Nephron progenitor cell (in vitro differentiated cells): ENCODE measurements at places on chromosomes 7 and 10.

GRCh38 chr7:42159130-42159529 lies 77.9 kb downstream of the GLI3 start:
- DNase-seq, result no peak

GRCh38 chr7:130356876-130357611 lies 12.4 kb downstream of the CPA5 start:
- no peak for DNase-seq

GRCh38 chr10:98478430-98479222 lies 31.9 kb upstream of the HPS1 start:
- no peak for DNase-seq

GRCh38 chr10:18497806-18498369 lies 153.5 kb downstream of the NSUN6 start:
- no peak for DNase-seq

GRCh38 chr10:94103192-94103591 lies 109.5 kb downstream of the PLCE1 start:
- DNase-seq, result no peak

- DNase-seq, result peak; percentile 90
Measured at GRCh38 chr10:97914837-97915211, 65.2 kb downstream of the GOLGA7B start.

DNA sequence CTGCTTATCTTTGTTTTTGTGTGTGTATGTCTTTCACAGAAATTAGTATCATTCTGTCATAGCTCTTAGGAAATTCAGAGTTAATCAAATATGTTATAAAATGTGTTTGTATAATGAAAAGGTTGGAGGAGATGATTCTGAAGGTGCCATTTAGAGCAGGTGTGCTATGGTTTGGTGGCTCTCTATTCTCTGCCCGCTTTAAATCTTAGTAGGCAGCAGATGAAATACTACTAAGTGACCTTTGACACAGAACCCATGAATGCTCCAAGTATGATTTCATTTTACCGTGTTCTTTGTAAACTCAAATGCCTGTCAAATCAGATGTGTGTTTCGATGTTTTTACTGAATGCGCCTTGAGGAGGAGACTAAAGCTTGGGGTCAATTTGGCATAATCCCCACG lies 24.5 kb downstream of the ZEB1 start:
- DNase-seq, result no peak

GRCh38 chr10:12702215-12702770 lies 299.2 kb downstream of the CCDC3 start:
- DNase-seq, result no peak

GRCh38 chr7:84161398-84161797 lies 33.2 kb downstream of the SEMA3A start:
- DNase-seq, result no peak

GRCh38 chr7:132065193-132065988 lies 509.0 kb upstream of the PODXL start:
- no peak for DNase-seq

- no peak for DNase-seq
Measured at GRCh38 chr7:96861-97260, 95.5 kb upstream of the FAM20C start.

GRCh38 chr7:128025380-128025779 lies 5.9 kb downstream of the LRRC4 start:
- DNase-seq, result no peak

DNA sequence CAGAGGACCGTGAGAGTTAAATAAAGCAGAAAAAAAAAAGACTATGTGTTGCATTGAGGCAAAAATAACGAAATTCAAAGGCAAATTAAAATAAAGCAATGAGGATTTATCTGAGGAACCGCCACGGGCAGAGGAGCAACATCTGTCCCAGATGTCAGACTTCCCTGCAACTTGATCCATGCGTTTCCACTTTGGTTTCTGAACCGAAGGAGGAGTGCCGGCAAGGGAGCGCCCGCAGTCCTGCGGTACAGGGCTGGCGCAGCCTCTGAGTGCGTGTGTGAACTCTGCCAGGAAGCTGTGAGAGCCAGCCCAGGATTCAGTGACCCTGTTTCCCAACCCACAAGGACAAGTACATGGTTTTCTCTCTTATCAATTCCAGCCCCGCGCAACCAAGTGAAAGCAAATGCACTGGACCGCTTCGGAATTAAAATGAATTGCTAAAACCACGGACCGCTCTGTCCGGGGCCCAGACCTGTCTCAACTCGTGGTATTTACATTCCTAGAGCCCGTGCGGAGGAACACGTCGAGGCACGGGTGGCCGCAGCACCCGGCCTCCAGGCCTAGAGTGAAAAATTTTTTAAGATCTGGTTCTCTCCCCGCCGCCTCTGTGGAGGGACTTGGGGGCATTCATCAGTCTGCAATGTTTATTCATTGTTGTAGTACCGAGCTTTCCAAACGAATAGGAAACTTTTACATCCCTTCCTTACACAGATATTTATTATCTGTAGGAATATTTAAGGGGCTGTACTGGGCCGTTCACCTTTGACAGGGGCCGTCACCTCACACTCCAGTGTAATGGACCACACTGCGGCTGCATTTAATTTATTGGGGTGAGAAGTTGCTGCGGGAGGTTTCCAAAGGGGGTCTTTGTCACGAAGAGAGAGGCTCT lies 291.5 kb upstream of the NFE2L3 start:
- DNase-seq, result peak; percentile 58

DNA sequence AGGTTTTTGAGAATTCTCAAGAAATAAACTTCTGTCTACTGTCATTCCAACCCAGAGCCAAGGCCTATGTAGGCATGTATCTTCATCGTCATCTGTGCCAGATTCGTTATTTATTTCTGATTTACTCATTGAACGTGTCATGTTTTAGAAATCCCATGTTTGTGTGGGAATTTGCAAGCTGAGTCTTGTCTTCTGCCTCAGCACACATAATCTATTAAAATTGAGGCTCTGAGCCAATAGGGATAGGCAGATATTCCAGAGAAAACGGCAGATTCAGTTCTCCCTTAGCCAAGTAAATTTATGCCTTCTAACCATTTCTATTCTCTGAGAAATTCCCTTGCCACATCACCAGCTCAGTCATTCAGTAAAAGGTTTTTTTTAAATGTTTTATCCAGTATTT lies 444.6 kb downstream of the REEP3 start:
- no peak for DNase-seq

GRCh38 chr7:92917230-92917629 lies 80.9 kb upstream of the CDK6 start:
- no peak for DNase-seq
